Fibroblast of skin of back (primary cell): ENCODE measurements at places on chromosomes 12 and 14.

DNA sequence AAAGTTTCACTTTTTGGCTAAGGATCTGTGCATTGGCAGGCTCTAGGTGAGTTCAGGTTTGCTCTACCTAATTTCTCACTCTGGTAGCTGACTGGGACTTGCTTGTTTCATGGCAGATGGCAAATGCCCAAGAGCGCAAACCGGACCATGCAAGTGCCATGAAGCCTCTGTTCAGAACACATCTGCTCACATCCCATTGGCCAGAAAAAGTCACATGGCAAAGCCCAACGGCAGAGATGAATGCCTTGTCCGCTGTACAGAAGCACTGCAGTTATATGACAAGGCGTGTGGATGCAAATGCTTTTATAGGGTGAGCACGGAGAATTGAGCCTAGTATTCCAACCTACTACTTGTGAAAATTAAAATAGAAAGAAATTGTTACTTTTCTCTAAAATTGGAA, 202.2 kb upstream of the HMGA2 start:
- DNase-seq, result no peak

DNA sequence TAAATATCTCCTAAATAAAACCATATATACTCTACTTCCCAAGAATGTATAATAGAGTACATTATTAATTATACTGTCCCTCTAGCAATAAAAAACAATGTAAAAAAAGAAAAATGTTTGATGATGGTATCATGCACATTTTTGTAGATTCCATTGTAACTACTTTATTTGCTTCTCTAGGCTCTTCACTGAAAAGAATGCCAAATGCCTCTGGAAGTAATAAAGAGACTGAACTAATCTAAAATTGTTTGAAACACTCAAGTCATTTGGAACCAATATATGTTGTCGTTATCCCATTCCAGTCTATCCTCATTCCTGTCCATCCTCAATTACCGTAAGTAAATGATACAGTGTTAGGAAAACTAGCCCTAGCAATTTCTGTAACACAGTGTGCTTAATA, 233.6 kb downstream of the C12orf50 start:
- DNase-seq, result peak; percentile 41

DNA sequence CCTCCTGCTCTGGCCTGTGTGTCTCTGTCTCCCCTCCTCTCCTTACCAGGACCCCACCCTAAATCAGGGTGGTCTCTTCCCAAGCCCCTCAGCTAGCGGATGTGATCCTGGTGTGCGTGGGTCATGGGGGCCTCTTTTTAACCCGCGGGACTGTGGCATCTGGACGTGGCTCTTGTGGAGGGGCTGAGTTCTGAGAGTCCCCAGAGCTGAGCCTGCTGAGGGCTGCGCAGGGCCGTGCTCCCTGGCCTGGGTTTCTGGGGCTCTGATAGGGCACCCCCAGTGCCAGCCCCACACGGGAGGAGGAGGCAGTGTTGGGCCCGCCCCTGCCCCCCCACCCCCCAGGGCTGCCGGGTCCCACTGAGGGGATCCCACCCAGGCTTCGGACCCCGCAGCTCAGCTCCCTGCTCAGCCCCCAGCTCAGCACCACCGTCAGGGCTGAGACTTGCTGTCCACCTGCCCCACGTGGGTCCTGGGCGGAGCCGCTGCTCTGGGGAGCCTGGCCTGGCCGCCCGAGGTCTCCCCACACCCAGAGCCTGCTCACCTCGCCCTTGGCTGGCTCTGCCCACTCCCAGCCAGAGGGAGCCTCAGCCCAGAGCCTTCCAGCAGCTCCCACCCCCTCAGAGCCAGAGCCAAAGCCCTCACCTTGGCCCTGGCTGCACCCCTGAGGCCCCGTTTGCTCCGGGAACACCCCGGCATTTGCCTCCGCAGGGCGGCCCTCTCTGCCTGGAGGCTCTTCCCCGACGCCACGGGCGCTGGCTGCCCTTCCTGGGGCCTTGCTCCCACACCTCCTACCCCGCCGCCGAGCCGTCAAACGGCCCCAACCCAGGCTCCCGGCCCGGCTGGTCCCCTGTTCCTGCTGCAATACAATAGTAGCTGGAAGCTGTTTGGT, 31.5 kb downstream of the NOC4L start:
- no peak for DNase-seq

DNA sequence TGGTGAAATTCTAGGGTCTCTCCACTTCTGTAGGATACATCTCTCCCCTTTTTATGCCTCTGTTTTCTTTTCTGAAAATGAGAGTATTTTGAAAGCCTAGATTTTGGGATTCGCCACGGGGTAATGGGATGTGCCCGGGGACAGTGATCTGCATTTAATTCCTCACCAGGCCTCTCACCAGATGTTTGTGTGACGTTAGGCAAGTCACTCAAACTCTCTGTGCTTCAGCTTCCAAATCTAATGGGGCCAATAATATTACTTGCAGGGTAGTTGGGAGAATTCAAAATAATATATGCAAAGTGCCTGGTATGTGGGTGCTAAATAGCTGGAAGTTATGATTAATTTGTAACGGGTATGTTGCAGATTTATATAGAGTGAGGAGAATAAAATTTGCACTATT, 78.8 kb downstream of the C12orf75 start:
- peak; percentile 32 for DNase-seq

DNA sequence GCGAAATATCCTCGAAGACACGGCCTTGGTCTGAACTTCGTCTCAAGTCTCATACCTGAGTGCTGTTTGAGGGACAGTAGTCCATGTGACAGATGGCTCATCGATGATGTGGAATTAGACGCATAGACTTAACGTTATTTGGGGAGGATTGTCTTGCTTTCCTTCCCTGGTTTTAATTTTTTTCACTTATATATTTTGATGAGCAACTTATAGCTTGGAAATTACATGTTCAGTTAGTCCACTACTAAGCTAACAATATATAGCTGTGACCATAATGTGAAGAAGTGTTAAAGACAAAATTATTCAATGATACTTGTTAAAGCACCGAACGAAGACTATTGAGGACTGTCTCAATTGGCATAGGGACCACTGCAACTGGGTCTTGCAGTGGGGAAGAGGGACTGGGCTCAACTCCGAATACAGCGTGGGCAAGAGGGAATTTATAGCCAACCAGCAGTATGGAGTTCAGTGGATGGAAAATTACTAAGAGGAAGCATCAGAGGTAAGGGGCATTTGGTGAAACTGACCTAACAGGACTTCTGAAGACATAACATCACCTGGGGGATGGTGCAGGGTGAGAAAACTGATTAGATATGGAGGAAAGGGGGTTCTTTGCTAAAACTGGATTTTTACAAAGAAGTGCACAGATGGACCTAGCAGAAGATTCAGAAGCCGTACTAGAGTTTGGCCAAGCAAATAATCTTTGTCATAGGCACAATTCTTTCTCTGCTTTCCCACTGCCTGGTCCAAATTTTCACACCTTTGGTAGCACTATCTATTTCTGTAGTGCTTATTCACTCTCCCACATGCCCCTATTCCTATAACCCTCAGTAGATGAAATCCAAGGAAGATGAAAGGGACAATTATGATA, 910 bp upstream of the TM7SF3 start:
- DNase-seq, result no peak
